Epithelial cell of proximal tubule (primary cell): ENCODE measurements at places on chromosomes 6 and 20. TPM values are rescaled to one million over a fixed set of nuclear protein-coding genes. Genes with fewer than 3 reads are reported as not detected.

The KIFC1 gene
- total RNA-seq: 117 and 126 TPM in 2 replicates

The GABRR1 gene
- not detected in 2 replicates for total RNA-seq

DNA sequence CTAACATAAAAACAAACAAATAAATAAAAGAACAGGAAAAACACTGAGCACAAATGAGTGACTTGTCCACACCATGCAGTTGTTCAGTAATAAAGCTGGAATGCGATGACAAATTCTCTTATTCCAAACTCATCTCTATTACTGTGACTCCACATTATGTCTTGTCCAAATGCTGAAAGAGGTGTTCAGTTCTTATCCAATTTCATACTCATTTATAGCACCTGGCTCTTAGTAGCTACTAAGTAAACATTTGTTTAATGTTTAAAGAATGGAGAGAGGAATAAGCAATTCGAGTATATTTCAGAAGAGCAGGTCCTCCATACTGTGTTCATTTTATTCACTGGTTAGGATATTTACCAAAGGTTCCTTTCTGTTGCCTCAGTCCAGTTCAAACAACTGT, 439.0 kb upstream of the JAG1 start:
- no peak for DNase-seq

GRCh38 chr20:5592165-5592564, 158.0 kb upstream of the SHLD1 start:
- no peak for DNase-seq

GRCh38 chr20:13101276-13101675, 92.5 kb downstream of the SPTLC3 start:
- DNase-seq: no peak

DNA sequence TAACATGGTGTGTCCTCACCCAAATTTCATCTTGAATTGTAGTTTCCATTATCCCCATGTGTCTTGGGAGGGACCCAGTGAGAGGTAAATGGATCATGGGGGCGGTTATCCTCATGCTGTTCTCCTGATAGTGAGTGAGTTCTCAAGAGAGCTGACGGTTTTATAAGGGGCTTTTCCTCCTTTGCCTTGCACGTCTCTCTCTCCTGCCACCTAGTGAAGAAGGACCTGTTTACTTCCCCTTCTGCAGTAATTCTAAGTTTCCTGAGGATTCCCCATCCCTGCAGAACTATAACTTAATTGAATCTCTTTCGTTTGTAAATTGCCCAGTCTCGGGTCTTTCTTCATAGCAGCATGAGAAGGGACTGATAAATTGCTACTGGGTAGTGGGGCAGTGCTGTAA, 789.3 kb downstream of the FRK start:
- no peak for DNase-seq

The TXNDC5 gene
- 317 and 323 TPM in 2 replicates for total RNA-seq

DNA sequence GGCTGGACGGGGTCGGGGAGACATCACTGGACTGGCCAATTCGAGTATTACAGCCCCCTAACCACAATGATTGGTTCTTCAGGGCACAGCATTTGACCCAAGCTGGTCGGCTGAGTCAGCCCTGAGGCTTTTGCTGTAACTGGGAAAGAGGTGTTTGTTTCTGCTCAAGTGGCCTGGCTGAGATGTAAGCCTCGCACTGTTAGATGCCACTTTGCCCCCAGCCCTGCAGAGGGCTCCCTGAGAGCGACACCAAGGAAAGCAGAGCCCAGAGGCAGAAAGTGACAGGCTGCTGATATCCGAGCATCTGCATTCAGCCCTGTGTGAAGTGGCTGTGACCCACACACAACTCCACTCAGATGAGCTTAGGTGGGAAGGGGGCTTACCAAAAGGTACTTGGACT, 19.4 kb downstream of the ERGIC3 start:
- no peak for DNase-seq

The CLPSL1 gene
- total RNA-seq: not detected in 2 replicates

GRCh38 chr20:23060629-23061028, 11.2 kb upstream of the THBD start:
- DNase-seq: no peak
